ENCODE measurements at places on chromosomes 2 and 18.

GRCh38 chr2:102062802-102063201, 71.0 kb downstream of the IL1R2 start:
- H3K27me3 ChIP-seq, result no peaks in the 10 kb centered on the region
- no peak for DNase-seq
- no peak overlapping the region for H3K4me3 ChIP-seq
- peaks cover 7% of the 10 kb centered on the region for H3K4me1 ChIP-seq
- no peak overlapping the region for H3K27ac ChIP-seq

DNA sequence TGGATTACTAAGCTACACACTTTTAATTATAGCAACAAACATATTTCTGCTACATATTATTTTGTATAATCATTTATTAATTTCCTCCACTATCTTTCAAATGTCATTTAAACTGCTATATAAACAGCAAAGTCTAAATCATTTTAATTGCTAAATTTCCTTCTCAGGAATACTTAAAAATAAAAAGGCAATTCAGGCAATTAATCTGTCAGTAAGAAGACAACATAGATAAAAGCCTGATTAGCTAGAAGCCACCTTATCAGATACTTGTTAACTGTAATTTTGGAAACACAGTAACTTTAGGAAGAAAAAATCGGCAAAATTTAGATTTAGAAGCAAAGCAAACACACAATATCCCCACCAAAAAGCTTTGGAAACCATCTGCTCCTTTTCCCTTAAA, 188.2 kb upstream of the ZNF804A start:
- no peak overlapping the region for H3K4me3 ChIP-seq
- no peaks in the 10 kb centered on the region for H3K36me3 ChIP-seq
- H3K27me3 ChIP-seq, result no peaks in the 10 kb centered on the region
- H3K27ac ChIP-seq, result no peak overlapping the region
- no peak for DNase-seq
- H3K4me1 ChIP-seq, result no peaks in the 10 kb centered on the region

DNA sequence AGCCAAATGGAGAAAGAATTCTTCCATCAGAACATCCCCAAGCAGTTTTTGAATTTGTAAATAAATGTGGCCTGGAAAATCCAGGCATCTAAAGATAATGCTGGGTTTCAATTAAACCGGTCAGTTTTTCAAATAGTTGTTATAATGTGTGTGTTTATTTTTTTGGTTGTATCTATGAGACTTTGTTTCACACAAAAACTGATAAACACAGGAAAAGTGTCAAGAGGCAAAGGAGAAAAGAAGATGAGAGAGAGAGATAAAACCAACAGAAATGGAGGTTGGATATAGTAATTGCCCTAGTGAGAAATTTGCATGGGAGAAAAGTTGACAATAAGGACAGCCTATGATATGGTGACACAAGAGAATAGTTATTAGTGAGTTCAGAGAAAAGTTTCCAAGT, 68.3 kb downstream of the KIAA1328 start:
- H3K4me3 ChIP-seq, result no peak overlapping the region
- H3K36me3 ChIP-seq, result no peaks in the 10 kb centered on the region
- no peaks in the 10 kb centered on the region for H3K27me3 ChIP-seq
- H3K4me1 ChIP-seq, result no peaks in the 10 kb centered on the region
- H3K27ac ChIP-seq, result no peak overlapping the region

DNA sequence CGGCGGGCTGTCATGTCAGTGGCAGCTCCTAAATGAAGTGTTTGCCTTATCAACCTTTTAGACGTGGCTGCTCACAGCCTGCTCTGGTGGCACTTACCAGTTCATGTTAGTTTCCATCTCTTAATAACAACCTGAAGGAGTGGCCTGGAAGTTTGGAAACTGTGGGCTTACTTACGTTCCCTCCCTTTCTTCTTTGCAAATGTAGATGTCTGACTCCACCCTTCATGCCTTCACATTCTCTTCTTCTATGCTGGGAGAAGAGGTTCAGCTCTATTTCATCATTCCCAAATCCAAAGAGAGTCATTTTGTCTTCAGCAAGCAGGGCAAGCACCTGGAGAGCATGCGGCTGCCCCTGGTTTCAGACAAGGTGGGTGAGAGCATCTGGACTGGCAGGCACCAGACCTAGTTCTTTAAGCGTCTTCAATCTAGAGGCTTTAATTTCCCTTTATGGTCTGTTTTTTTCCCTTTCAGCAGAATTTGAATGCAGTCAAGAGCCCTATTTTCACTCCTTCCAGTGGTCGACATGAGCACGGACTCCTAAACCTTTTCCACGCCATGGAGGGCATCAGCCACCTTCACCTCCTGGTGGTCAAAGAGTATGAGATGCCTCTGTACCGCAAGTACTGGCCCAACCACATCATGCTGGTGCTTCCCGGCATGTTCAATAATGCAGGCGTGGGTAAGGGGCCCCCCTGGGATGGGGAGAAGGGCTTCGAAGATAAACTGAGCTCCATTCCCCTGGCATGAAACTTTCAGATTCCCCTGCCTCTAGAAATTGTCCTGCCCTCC, 92.4 kb downstream of the ESCO1 start:
- no peaks in the 10 kb centered on the region for H3K27me3 ChIP-seq
- H3K4me3 ChIP-seq, result no peak overlapping the region
- no peak overlapping the region for H3K27ac ChIP-seq
- no peaks in the 10 kb centered on the region for H3K4me1 ChIP-seq

DNA sequence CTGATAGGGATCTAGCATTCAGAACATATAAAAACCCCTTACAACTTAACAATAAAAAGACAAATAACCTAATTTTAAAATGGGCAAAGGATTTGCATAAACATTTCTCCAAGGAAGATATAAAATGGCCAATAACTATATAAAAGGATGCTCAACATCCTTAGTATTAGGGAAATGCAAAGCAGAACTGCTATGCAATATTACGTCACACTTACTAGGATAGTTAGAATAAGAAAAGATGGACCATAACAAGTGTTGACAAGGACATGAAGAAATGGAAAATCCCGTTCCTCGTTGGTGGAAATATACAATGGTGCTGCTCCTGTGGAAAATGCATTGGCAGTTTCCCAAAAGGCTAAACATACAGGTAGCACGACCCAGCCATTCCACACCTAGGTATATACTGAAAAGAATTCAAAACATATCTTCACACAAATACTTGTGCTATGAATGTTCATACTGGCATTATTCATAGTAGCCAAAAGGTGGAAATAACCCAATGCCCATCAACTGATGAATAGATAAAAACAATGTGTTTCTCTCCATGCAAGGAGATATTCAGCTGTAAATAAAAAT, 48.2 kb upstream of the REV1 start:
- DNase-seq, result no peak
- peaks cover 1% of the 10 kb centered on the region for H3K36me3 ChIP-seq
- no peak overlapping the region for H3K27ac ChIP-seq
- H3K4me1 ChIP-seq, result no peaks in the 10 kb centered on the region
- H3K4me3 ChIP-seq, result no peak overlapping the region

GRCh38 chr2:44751754-44752479, 189.6 kb upstream of the SIX3 start:
- no peaks in the 10 kb centered on the region for H3K27me3 ChIP-seq
- no peak for DNase-seq
- no peak overlapping the region for H3K4me3 ChIP-seq

DNA sequence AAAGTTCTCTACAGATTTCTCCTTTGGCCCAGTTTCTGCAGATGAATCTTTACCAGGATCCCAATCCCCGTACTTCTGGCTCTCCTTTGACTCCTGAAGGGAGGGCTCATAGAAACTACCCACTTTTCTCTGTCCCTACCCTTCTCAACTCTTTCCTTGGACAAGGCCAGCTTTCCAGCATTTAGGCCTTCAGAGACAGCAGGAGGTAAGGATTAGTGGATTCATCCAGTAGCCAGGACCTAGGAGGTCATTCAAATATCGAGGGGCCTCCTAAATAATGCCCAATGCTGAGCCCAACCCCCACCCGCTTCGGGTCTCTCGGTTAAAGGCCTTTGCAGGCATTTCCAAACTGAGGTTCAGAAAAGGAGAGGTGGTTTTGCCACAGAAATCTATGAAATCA, 4.8 kb upstream of the ZNF532 start:
- H3K36me3 ChIP-seq, result peaks cover 2% of the 10 kb centered on the region
- DNase-seq, result no peak
- H3K27me3 ChIP-seq, result no peaks in the 10 kb centered on the region
- peaks cover 20% of the 10 kb centered on the region for H3K4me1 ChIP-seq
- H3K27ac ChIP-seq, result peak overlapping the region; percentile 62
- H3K4me3 ChIP-seq, result no peak overlapping the region

DNA sequence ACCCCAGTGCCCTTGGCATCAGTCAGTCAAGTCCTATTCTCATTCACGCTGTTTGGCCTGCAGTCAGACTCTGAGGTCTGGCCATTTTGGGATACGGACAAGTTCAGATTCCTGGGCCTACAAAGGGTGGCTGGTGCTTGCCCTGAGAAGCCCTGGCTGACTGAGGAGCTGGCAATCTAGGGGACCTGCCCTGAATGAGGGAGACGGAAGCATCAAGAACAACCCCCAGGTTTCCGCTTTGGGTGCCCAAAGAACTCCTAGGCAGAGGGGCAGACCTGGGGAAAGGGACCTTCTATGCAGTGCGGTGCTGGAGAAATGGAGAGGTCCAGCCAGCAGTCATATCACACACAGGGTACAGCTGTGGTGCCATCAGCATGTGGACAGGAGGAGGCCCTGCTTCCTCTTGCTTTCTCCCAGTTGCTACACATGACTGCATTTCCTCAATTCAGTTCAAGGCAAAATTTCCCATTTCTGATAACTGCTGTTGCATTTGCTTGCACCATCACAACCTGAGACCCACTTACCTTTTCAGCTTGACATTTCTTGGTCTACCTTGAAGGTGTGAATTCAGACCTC, 70.9 kb upstream of the LGALSL start:
- H3K4me1 ChIP-seq, result peaks cover 2% of the 10 kb centered on the region
- no peak overlapping the region for H3K4me3 ChIP-seq
- no peak overlapping the region for H3K27ac ChIP-seq
- no peaks in the 10 kb centered on the region for H3K27me3 ChIP-seq

- H3K27ac ChIP-seq, result no peak overlapping the region
- no peak for DNase-seq
- H3K4me1 ChIP-seq, result no peaks in the 10 kb centered on the region
- H3K27me3 ChIP-seq, result no peaks in the 10 kb centered on the region
- no peaks in the 10 kb centered on the region for H3K36me3 ChIP-seq
- H3K4me3 ChIP-seq, result no peak overlapping the region
These were observed 124.4 kb downstream of the CCDC178 start for GRCh38 chr18:33316146-33316587.

DNA sequence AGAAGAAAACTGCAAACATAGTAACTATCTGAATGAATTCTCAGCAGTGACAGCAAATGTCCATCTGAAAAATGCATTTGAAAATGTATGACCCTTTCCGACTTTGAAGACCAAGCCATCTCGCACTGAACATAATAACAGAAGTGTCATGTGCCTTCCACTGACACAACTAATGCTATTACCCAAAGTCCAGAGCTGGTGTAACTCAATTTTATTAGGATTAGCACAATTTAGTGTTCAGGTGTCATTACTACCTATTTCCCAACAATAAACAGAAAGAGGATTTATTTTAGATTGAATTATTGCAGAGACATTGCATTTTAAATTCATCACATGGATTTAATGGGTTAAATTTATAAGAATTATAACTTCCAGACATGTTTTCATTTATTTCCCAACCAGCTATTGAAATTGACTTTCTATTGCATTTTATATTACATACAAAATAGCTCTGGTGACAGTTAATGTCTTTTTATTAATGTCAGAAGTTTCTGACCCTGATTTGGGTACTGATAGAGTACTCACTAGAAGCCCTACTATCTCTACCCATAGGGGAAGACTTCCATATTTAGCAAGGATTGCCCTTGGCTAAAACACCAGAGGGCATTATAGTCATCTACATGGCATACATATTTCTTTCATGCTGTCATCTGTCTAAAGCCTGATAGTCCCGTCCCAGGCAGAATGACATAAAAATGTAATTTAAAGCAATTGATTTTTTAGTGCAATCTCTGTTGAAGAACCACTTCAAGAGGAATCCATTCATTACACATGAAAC, 7.0 kb upstream of the STK39 start:
- no peaks in the 10 kb centered on the region for H3K4me1 ChIP-seq
- no peak overlapping the region for H3K27ac ChIP-seq
- no peak overlapping the region for H3K4me3 ChIP-seq
- no peaks in the 10 kb centered on the region for H3K27me3 ChIP-seq

GRCh38 chr2:187215532-187216240, 232.4 kb downstream of the CALCRL start:
- no peak overlapping the region for H3K4me3 ChIP-seq

- DNase-seq, result no peak
- no peak overlapping the region for H3K4me3 ChIP-seq
- no peak overlapping the region for H3K27ac ChIP-seq
- peaks cover 8% of the 10 kb centered on the region for H3K4me1 ChIP-seq
These were observed 35.4 kb downstream of the MBP start for GRCh38 chr18:77096936-77097886.

Measured in neuronal stem cell (in vitro differentiated cells).